Sciatic nerve (tissue), 2 donors: ENCODE measurements at places on chromosomes 1 and 21.
A peak's percentile ranks its signal among the peaks of the same experiment; 100 is the strongest.

- DNase-seq: no peak
These were observed 245.2 kb downstream of the TRABD2B start for GRCh38 chr1:47751996-47752451.

DNA sequence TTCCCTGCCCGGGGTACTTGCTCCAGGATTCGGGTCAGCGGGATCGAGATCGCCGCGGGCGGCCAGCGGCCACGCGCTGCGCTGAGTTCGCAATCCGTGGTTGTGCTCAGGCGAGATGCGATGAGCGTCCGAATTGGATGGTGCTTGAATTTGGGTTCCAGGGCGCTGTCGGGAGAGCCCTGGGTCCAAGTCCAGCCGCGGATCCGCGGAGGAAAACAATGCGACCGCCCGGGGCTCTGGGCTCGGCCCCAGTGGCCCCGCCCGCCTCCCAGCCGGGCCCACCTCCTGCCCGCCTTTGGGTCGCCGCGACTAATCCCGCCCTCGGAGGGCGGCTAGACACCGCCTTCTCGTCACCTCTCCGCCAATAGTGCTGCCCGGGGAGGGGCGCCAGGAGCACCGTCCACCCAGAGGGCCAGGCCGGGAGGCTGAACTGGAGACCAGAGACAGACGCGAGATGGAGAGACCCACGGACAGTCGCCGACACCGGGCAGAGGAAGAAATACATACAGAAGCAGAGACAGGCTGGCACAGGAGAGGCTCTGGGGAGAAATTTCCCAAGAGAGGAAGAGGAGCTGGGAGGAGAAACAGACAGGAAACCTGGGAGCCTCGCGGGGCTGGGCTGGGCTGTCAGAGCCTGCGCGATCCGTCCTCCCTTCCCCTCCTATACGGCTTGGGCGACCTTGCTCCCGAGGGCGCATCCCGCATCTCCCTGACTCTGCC is at the start of gene SEMA6C:
SEMA6C (minus strand) TSS at position 220 of the 720 bp plus-strand sequence. CDS start 4,010 bp downstream, outside the sequence.
- DNase-seq: peak; percentile 97

DNA sequence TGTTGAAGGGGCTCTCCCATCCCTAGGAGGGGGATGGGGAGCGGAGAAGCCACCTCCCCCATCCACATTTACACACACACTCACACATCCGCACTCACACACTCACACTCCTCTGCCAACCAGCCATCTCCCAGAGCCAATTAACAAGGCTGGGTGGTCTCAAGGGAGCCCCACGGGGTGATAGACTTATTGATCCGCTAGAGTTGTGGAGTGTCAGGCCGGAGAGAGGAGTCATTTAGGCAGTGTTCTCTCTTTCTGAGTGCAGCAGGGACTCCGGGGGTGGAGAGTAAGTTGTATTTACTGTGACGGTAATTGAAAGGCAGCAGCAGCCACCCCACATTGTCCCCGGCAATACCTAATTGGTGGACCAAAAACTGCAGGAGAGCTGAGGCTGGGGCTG is 61.6 kb downstream of the KLHDC7A start:
- peak; percentile 31 for DNase-seq

DNA sequence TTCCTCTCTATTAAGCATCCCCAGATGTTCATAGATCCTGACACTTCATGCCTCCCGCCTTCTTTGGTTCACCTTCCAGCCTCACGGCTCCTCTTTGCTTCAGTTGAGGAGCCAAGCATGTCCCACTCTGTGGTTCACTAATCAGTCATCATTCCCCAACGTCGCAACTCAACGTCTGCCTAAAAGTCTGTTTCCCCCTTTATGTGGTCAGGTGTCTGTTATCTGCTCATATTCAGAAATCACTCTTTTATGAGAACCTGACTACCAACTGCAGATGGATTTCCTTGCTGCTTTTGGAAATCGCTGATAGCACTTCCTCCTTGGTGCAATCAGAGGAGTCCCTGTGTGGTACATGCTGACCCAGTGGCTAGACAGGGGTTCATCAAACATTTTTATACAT is 94.1 kb upstream of the VANGL1 start:
- DNase-seq: no peak

DNA sequence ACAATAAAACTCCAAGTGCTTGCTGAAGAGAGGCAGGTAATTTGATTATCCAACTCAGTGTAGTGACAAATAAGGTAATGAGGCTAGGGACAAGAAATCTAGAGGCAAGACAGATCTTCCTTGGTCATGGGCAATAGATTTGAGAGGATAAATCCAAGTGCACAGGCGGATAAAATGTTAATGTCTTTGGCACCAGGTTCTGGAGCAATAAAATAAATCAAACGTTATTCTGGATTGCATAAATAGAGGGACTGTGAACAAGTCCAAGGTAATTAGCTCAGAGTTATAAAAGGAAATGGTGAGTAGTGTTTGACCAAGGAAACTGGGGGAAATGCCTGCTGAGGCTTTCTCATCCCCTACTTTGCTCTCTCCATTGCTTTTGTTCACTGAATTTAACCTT is 329.3 kb upstream of the PROX1 start:
- no peak for DNase-seq

GRCh38 chr1:218933513-218933912 is 240.2 kb upstream of the LYPLAL1 start:
- DNase-seq: no peak

GRCh38 chr21:28579986-28580550 is 412.6 kb downstream of the LTN1 start:
- DNase-seq: no peak

DNA sequence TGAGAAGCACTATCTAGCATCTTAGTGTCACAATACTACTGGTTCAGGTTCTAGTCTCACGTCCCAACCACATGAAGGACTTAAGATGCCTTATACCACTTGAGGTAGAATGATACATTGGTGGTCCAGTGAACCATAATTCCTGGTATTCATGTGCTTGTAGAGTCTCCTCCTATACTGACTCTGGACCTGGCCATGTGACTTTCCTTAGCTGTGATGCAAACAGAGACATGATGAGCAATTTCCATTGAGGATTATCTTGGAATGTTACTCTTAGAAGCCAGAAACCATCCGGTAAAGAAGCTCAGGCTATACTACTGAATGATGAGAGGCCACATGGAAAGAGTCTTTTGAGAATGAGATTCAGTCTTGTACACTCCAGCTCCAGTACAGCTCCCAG is 105.7 kb downstream of the NME7 start:
- DNase-seq: no peak

- no peak for DNase-seq
These were observed 10.4 kb downstream of the NR5A2 start for GRCh38 chr1:200037904-200038303.

DNA sequence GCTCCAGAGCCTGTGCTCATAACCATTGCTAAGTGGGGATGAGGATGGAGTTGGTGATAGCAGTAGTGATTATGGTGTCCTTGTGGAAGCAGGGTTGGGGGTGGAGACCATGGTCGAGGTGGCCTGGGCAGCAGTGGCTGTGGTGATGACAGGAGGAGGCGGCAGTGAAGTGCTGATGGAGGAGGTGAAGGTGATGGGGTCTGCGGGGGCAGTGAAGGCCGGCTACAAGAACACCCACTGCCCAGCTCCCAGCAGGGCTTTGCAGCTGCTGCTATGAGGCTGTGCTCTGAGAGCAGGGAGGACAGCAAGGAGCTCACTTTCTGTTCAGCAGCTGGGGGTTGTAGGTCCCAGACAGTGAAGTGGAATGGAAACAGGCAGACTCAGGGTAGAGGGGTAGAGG is 15.6 kb upstream of the DMBX1 start:
- no peak for DNase-seq

GRCh38 chr1:61259379-61260148 is 177.2 kb downstream of the NFIA start:
- no peak for DNase-seq

DNA sequence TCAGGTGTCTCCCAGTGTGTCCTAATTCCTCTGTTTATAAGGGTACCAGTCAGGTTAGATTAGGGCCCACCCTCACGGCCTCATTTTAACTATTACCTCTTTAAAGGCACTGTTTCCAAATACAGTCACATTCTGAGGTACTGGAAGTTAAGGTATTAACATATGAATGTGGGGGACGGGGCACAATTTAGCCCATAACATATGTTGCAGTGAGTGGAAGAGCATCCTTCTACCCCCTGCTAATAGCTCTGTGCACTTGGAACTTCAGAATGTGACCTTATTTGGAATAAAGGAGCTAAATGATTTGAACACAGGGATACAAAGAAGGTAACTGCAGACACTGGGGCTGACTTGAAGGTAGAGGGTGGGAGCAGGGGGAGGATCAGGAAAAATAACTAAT is 67.3 kb upstream of the ADGRL2 start:
- no peak for DNase-seq

GRCh38 chr1:112674440-112674985 is at the start of gene MOV10:
MOV10 (plus strand) TSS chr1:112674659; CDS start chr1:112674913, 254 bp downstream.
- DNase-seq: peak; percentile 81

DNA sequence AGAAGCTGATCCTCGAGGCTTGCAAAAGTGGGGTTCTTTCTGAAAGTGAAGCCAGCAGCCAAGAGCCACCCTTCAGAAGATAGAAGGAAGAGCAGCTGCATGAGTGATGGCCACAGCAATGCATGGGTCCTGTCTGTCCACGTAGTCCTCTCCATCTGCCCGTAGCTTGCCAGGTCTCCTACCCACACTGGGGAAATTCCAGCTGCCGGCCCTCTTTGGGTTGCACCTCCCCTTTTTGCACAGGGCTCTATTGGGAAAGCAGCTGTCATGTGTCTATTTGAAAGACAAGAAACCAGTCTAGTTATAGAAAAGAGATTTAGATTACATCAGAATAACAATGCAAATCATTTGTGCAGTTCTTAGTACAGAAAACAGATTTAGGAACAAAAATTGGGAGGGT is 204.4 kb downstream of the GIPC2 start:
- DNase-seq: no peak

DNA sequence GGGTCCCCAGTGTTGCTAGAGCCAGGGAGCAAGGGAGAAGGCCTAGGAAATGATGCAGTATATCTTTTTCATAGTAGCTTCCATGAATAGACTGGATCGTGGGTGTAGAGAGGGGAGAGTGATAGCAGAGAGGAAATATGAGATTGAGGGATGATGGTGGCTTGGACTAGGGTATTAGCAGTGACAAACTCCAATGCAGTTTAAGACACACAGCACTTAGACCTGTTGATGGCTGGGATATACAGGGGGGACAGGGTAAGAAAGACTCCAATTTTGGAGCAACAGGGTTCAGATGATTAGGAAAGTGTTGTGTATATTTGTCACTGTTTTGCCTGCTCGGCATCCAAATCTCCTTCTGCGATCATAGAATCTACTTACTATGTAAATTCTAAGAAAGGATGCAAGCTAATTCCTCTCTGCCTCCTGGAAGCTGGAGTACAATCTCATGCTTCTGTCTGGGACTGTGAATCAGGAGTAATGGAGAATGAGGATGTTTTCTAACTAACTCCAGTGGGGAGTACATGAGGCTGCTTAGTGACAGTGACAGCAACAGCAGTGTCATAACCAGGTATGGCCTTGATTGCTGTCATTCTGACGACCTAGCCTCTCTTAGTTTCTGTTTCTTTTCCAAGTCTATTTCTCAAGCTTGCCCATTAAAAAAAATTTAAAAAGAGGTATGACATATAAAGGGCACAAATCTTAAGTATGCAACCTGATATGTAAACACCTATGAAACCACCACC is 47.5 kb downstream of the SYDE2 start:
- DNase-seq: no peak

DNA sequence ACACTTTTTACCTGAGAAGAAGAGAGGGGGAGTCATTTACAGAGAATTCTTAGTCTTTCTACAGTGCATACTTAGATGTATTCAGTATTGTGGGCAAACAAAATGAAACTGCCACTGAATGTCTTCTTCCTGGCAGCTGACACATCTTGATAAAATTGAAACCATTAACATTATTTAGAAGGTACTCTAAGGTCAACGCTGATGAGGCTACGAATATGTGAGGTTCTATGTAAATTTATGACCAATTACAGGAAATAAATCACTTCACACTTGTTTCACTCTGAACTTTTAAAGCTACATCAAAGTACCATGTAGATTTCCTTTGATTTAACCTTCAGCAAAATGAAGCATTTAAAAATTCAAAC is 51.3 kb upstream of the GFI1 start:
- no peak for DNase-seq

- no peak for DNase-seq
These were observed 228.4 kb upstream of the COA6 start for GRCh38 chr1:234144901-234145300.

GRCh38 chr1:94988356-94988755 is 61.4 kb upstream of the CNN3 start:
- no peak for DNase-seq

GRCh38 chr1:15008783-15009729 is 144.5 kb upstream of the TMEM51 start:
- no peak for DNase-seq

- no peak for DNase-seq
These were observed 60.7 kb downstream of the NFASC start for GRCh38 chr1:204931313-204931712.

DNA sequence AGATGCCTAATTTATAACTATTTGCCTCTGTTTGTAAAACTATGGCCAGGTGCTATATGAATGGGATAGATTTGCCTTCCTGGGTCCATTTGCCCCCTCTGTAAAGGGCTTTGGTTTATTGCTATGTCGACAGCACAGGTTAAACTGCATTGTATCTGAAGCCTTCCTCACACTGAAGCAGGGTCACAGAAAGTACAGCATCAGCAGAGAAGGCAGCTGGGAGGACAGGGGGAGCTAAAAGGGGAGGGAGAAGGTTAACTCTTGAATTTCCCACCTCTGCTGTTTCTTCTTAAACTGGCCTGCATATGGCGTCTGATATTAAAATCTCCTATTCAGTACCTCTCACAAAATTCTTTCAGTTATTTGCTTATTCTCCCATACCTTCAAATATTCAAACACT is 297.4 kb downstream of the TM2D1 start:
- DNase-seq: no peak
